ENCODE measurements at places on chromosomes 12 and 14.

GRCh38 chr14:96423446-96424108 lies 31.6 kb downstream of the AK7 start:
- no peak for DNase-seq

- DNase-seq: peak; percentile 10
These were observed 595 bp upstream of the METAP2 start for GRCh38 chr12:95473231-95473883.

- no peak for DNase-seq
These were observed 1.3 kb downstream of the LRRK2 start for GRCh38 chr12:40225984-40226602.

DNA sequence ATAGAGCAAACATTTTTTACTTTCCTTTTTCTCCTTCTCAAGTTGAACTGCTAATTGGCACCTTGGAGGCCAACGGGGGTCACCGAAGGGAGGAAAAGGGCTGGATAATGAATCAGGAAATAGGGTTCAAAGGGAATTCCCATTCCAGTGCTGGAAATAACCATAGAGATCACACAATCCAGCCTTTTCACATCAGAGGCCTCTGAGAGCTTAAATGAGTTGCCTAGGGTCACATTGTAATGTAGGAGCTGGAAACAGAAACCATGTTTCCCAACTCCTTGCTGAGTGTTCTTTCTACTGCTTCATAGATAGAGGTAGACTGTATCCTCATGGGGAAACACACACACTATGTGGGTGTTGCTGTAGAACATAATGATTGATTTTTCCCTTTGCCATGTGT lies 60.6 kb upstream of the DDHD1 start:
- DNase-seq: no peak

- no peak for DNase-seq
These were observed 31.7 kb downstream of the TNFAIP2 start for GRCh38 chr14:103155010-103155409.

DNA sequence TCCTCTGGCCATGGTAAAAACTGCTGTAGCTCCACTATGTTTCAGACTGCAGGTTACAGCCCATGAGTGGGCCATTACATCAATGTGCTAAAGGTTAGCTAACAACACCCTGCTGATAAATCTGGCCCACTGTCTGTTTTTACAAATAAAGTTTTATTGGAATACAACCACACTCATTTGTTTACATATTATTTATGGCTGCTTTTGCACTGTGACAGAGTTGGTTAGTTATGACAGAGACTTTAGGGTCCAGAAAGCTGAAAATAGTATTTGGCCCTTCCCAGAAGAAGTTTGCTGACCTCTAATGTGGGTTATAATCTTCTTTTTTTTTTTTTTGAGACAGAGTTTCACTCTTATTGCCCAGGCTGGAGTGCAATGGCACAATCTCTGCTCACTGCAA lies 134.2 kb upstream of the PWP1 start:
- no peak for DNase-seq

DNA sequence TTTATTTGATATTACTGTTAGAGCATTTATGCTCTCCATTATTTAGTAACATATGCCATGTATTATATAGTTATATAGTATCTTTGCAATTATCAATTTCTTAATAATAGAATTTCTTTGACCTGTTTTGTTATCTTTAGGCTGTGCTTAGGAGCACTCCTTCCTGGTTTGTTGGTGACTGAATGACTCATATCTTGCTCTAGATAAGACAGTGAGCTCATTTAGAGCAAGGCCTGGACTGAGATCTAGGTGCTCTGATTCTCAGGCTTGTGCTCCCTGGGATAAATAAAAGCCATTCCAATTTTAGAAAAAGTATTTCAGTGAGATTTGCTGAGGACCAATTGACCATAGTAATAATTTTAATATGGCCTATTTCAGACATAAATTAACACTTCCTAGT lies 951.2 kb downstream of the FLRT2 start:
- no peak for DNase-seq
